Progenitor cell of endocrine pancreas (in vitro differentiated cells): ENCODE measurements at places on chromosomes 4 and X. TPM values are rescaled to one million over a fixed set of nuclear protein-coding genes. Genes with fewer than 3 reads are reported as not detected.

KLF8 gene
- 4.7 and 4.8 TPM in 2 replicates for total RNA-seq

RASL11B gene
- 9.3 and 9.7 TPM in 2 replicates for total RNA-seq

AFAP1 gene
- 31.9 and 32.9 TPM in 2 replicates for total RNA-seq

SAP30 gene
- total RNA-seq: 23.7 TPM in 2 replicates

PHOX2B gene
- total RNA-seq: not detected in 2 replicates

PARM1 gene
- total RNA-seq: 6.4 and 7.4 TPM in 2 replicates

PPP4R3C gene
- not detected in 2 replicates for total RNA-seq

DNASE1L1 gene
- 12.7 and 14.3 TPM in 2 replicates for total RNA-seq

HTN1 gene
- total RNA-seq: not detected in 2 replicates

REPS2 gene
- total RNA-seq: 2.6 and 4.3 TPM in 2 replicates

MSX1 gene
- total RNA-seq: 2.9 and 5.0 TPM in 2 replicates

TLR3 gene
- 0.11 TPM in 1 of 2 replicates, not detected in the other for total RNA-seq

CXCL6 gene
- 0.44 and 1.1 TPM in 2 replicates for total RNA-seq

ELF2 gene
- 51.5 and 56.5 TPM in 2 replicates for total RNA-seq

VCX gene
- not detected in 2 replicates for total RNA-seq

SPATA4 gene
- 0.33 and 0.93 TPM in 2 replicates for total RNA-seq

TLR2 gene
- total RNA-seq: 4.8 and 5.1 TPM in 2 replicates

GAGE12E gene
- not detected in 2 replicates for total RNA-seq

HERC5 gene
- total RNA-seq: 2.6 and 3.5 TPM in 2 replicates

SLC34A2 gene
- total RNA-seq: 1.1 and 2.2 TPM in 2 replicates

PCDH10 gene
- 0.53 and 0.69 TPM in 2 replicates for total RNA-seq

FGD1 gene
- total RNA-seq: 23.6 and 24.7 TPM in 2 replicates

NLGN3 gene
- 5.9 and 7.8 TPM in 2 replicates for total RNA-seq

IL9R gene
- 0.13 TPM in 1 of 2 replicates, not detected in the other for total RNA-seq

RBM3 gene
- 140 and 169 TPM in 2 replicates for total RNA-seq

NEIL3 gene
- 6.6 and 7.9 TPM in 2 replicates for total RNA-seq

ARMCX2 gene
- total RNA-seq: 83.1 and 92.0 TPM in 2 replicates

MAPK10 gene
- total RNA-seq: 21.4 and 22.1 TPM in 2 replicates

BEX4 gene
- 68.1 and 74.9 TPM in 2 replicates for total RNA-seq

CXCL10 gene
- not detected in 2 replicates for total RNA-seq

PNCK gene
- total RNA-seq: 5.4 and 6.1 TPM in 2 replicates

RPA4 gene
- 0.91 and 1.6 TPM in 2 replicates for total RNA-seq

AFF2 gene
- total RNA-seq: 7.7 and 8.4 TPM in 2 replicates

ZCCHC4 gene
- 12.1 and 12.7 TPM in 2 replicates for total RNA-seq

WAS gene
- 0.62 and 1.2 TPM in 2 replicates for total RNA-seq

NXF2B gene
- 0.74 and 2.9 TPM in 2 replicates for total RNA-seq

ITIH6 gene
- total RNA-seq: not detected in 2 replicates

SMAD1 gene
- 26.3 and 32.5 TPM in 2 replicates for total RNA-seq

TMPRSS11F gene
- not detected in 2 replicates for total RNA-seq

SERPINA7 gene
- total RNA-seq: not detected in 2 replicates

CXCL1 gene
- total RNA-seq: 2.7 and 3.6 TPM in 2 replicates

NXF2 gene
- total RNA-seq: 2.6 TPM in 1 of 2 replicates, not detected in the other

HMX1 gene
- 0.65 and 0.87 TPM in 2 replicates for total RNA-seq

NUDT11 gene
- 17.9 and 20.2 TPM in 2 replicates for total RNA-seq

ANOS1 gene
- total RNA-seq: 5.9 and 6.9 TPM in 2 replicates

FAM47A gene
- not detected in 2 replicates for total RNA-seq

RHOXF2 gene
- total RNA-seq: not detected in 2 replicates

HDAC8 gene
- total RNA-seq: 37.6 and 38.4 TPM in 2 replicates

PQBP1 gene
- 71.5 and 75.4 TPM in 2 replicates for total RNA-seq

MAGEA11 gene
- 0.22 TPM in 1 of 2 replicates, not detected in the other for total RNA-seq

PLAC8 gene
- 4.7 and 5.9 TPM in 2 replicates for total RNA-seq

IGSF1 gene
- 13.8 and 14.6 TPM in 2 replicates for total RNA-seq

HSD17B13 gene
- total RNA-seq: 0.16 and 0.31 TPM in 2 replicates

DLG3 gene
- 103 and 107 TPM in 2 replicates for total RNA-seq
